ENCODE measurements at places on chromosomes 3 and 15.

DNA sequence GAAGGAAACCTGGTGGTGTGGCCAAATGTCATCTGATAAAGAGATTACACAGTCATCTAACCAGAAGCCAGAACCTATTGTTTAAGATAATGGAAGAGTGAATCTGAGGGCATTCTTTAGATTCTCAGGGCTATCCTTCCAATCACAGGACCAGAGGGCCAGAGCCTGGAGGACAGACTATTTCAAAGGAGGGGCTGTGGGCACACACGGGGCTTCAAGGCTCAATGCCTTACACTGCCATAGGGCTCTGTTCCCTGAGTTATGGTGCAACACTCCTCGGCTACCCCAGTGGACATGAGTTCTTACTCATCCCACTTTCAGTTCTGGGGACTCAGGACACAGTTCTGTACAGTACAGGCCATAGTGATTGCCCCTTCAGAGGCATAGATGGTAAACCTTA, 343.9 kb upstream of the ALCAM start:
- H3K27me3 ChIP-seq, result no peaks in the 10 kb centered on the region
- no peaks in the 10 kb centered on the region for H3K36me3 ChIP-seq
- DNase-seq, result no peak
- H3K27ac ChIP-seq, result no peak overlapping the region
- H3K4me1 ChIP-seq, result no peaks in the 10 kb centered on the region
- H3K4me3 ChIP-seq, result no peak overlapping the region

- H3K36me3 ChIP-seq, result no peaks in the 10 kb centered on the region
- H3K27ac ChIP-seq, result no peak overlapping the region
- no peak overlapping the region for H3K4me3 ChIP-seq
- H3K4me1 ChIP-seq, result no peaks in the 10 kb centered on the region
These were observed 24.3 kb downstream of the ATP10A start for GRCh38 chr15:25838871-25839195.

DNA sequence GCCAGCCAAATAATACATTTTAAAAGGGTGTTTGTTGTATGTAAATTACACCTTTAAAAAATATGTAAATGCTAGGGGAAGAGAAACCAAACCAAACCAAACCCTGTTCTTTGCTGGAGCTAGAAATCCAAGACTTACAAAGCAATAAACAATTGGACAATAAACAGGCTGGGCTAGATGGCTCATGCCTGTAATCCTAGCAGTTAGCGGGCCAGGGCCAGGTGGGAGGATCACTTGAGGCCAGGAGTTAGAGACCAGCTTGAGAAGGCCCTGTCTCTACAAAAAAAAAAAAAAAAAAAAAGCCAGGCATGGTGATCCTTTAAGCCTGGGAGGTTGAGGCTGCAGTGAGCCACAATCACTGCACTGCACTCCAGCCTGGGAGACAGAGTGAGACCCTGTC, 12.5 kb downstream of the STOML1 start:
- H3K27me3 ChIP-seq, result no peaks in the 10 kb centered on the region
- no peaks in the 10 kb centered on the region for H3K36me3 ChIP-seq
- H3K4me3 ChIP-seq, result no peak overlapping the region

DNA sequence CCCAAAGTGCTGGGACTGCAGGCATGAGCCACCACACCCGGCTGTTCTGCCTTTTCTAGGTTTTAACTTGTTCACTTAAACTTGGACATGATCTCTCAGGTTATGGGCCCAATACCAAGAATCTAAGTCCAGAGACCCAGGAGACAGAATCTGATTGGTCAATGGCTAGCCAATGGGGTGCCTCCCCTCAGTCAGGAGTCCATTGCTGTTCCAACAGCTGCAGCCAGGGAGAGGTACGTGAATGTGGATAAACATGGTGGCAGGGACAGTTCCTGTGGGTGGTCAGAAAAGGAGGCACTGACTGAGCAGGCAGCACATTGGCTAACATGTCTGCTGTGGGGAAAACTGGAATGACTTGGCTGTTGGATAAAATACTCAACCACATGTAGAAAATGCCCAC, 140.3 kb downstream of the RPLP1 start:
- H3K4me1 ChIP-seq, result peaks cover 35% of the 10 kb centered on the region
- no peak for DNase-seq
- no peaks in the 10 kb centered on the region for H3K36me3 ChIP-seq
- H3K27me3 ChIP-seq, result no peaks in the 10 kb centered on the region
- no peak overlapping the region for H3K27ac ChIP-seq
- no peak overlapping the region for H3K4me3 ChIP-seq

GRCh38 chr3:14363991-14364390, 38.4 kb upstream of the SLC6A6 start:
- H3K27ac ChIP-seq, result no peak overlapping the region
- H3K27me3 ChIP-seq, result no peaks in the 10 kb centered on the region
- no peak for DNase-seq
- H3K4me1 ChIP-seq, result no peaks in the 10 kb centered on the region

DNA sequence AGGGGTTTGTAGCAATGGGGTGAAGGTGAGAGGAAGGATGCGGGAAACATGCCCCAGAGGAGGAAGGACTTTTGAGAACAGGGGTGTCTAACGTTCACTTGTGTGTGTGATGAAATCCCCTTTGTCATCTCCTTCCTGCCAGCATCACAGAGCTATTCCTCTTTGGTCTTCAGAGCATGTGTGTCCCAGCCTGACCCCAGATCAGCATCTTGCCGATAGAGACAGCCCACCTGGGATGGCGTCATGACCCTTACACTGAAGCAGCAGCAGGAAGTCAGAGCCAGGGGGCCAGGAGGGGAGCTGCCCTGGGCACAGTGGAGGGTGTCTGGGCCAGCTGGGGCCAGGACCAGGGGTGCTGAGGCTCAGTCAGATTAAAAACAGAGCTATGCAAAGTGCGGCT, 29.9 kb upstream of the GRIP2 start:
- H3K27ac ChIP-seq, result no peak overlapping the region
- H3K27me3 ChIP-seq, result no peaks in the 10 kb centered on the region
- no peak for DNase-seq
- no peak overlapping the region for H3K4me3 ChIP-seq

DNA sequence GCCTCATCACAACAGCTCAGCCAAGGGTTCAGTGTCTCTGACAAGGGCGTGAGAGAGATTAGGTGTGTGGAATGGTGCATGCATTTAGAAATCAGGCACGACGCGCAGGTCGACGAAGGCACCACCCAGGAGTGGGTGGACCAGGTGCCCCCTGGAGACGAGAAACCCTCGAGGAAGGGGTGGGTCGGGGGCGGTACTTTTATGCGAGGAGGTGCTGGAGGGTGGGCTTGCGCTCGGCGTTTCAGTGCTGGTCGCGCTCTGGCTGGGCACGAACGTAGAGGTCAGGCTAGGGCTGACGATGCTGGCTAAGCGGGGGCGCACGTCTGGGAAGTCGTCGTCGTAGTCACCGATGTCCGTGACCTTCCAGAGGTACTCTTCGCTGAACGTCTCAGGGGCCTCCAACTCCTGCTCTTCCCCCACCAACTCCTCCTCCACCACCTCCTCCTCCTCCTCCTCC, 393 bp downstream of the ERICH6 start:
- H3K4me3 ChIP-seq, result peak overlapping the region; percentile 38
- H3K27ac ChIP-seq, result peak overlapping the region; percentile 70
- H3K27me3 ChIP-seq, result no peaks in the 10 kb centered on the region
- DNase-seq, result peak; percentile 27
- H3K4me1 ChIP-seq, result peaks cover 8% of the 10 kb centered on the region
- H3K36me3 ChIP-seq, result no peaks in the 10 kb centered on the region

- H3K4me3 ChIP-seq, result no peak overlapping the region
- H3K4me1 ChIP-seq, result peaks cover 35% of the 10 kb centered on the region
- H3K36me3 ChIP-seq, result peaks cover 57% of the 10 kb centered on the region
- no peak for DNase-seq
- peak overlapping the region; percentile 9 for H3K27ac ChIP-seq
- no peaks in the 10 kb centered on the region for H3K27me3 ChIP-seq
These were observed 51.8 kb downstream of the HEG1 start for GRCh38 chr3:125003859-125004595.

DNA sequence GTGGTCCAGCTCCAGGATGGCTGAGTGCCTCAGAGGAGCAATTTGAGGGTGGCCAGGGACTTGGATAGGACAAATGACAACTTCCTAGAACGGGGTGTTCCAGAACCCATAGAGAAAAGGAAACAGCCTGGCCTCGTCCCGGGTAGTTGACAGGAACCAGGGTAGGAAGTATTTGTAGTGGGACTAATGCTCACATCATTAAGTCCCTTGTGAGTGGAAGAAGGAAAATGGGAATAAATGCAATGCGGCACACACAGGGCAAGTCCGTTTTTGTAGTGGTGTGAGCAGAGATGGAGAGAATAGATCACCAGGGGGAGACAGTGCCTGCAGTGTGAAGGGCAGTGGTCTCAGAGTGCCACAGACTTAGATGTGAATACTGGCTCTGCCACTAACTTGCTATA, 19.6 kb downstream of the TIMP4 start:
- H3K27me3 ChIP-seq, result no peaks in the 10 kb centered on the region
- no peak overlapping the region for H3K4me3 ChIP-seq
- H3K36me3 ChIP-seq, result no peaks in the 10 kb centered on the region

GRCh38 chr3:139198929-139199328, 144.9 kb upstream of the MRPS22 start:
- no peaks in the 10 kb centered on the region for H3K27me3 ChIP-seq
- no peaks in the 10 kb centered on the region for H3K4me1 ChIP-seq
- H3K4me3 ChIP-seq, result no peak overlapping the region
- DNase-seq, result no peak
- H3K36me3 ChIP-seq, result no peaks in the 10 kb centered on the region

DNA sequence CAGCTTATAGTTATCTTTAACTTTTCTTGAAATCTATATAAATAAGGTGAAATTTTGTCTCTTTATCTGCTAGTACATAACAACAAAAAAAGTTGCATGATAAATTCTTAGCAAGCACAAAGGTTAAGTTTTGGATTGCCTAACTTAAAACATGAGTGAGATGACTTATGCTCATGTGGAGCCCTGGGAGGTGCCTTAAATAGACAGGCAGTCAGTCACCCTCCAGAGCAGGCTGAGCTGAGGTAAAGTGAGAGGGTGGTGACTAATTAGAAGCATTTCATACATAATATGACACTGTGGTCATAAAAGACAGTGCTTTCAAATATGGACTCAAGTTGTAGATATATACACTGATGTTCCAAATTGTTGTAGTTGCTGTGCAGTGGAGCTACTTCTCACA, 14.6 kb upstream of the MME start:
- H3K4me3 ChIP-seq, result no peak overlapping the region
- H3K27me3 ChIP-seq, result no peaks in the 10 kb centered on the region
- H3K4me1 ChIP-seq, result no peaks in the 10 kb centered on the region
- no peaks in the 10 kb centered on the region for H3K36me3 ChIP-seq
